ENCODE measurements at places on chromosomes 3 and 15.
A peak's percentile ranks its signal among the peaks of the same experiment; 100 is the strongest.

- DNase-seq = no peak
Measured at GRCh38 chr3:19749448-19750017, 184.5 kb downstream of the EFHB start.

- DNase-seq = no peak
Measured at GRCh38 chr15:82820128-82820527, 10.7 kb downstream of the WHAMM start.

GRCh38 chr3:115549071-115549470 lies 74.2 kb upstream of the GAP43 start:
- DNase-seq = no peak

- DNase-seq = no peak
Measured at GRCh38 chr3:23804441-23805209, 1.1 kb upstream of the UBE2E1 start.

DNA sequence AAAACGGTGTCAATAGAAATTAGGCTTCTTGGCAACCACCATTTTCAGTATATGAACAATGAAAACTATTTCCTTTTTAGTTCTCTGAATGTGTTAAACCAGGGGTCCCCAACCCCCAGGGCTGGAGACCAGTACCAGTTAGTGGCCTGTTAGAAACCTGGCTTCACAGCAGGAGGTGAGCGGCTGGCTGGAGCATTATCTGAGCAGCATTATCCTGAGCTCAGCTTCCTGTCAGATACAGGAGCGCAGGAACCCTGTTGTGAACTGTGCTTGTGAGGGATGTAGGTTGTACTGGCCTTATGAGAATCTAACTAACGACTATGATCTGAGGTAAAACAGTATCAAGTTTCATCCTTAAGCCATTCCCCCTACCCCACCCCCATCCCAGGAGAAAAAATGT lies 328.7 kb downstream of the ZBBX start:
- DNase-seq = no peak

GRCh38 chr3:16788440-16789056 lies 96.2 kb upstream of the PLCL2 start:
- no peak for DNase-seq

DNA sequence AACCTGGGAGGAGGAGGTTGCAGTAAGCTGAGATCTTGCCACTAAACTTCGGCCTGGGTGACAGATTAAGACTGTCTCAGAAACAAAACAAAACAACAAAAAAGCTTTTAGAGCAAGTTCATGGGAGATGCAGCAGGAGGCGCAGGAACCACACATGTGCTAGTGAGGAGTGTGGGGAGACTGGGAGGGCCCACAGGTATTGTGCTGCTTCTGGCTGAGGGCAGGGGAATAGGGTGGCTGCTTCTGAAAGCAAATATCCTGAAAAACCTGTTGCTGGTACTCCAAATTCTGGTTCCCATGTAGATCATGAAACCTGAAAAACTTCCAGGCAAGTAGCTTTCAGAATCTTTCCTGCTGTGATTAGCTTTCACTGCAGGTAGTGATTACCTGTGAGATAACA lies 22.1 kb downstream of the TYRO3 start:
- no peak for DNase-seq

DNA sequence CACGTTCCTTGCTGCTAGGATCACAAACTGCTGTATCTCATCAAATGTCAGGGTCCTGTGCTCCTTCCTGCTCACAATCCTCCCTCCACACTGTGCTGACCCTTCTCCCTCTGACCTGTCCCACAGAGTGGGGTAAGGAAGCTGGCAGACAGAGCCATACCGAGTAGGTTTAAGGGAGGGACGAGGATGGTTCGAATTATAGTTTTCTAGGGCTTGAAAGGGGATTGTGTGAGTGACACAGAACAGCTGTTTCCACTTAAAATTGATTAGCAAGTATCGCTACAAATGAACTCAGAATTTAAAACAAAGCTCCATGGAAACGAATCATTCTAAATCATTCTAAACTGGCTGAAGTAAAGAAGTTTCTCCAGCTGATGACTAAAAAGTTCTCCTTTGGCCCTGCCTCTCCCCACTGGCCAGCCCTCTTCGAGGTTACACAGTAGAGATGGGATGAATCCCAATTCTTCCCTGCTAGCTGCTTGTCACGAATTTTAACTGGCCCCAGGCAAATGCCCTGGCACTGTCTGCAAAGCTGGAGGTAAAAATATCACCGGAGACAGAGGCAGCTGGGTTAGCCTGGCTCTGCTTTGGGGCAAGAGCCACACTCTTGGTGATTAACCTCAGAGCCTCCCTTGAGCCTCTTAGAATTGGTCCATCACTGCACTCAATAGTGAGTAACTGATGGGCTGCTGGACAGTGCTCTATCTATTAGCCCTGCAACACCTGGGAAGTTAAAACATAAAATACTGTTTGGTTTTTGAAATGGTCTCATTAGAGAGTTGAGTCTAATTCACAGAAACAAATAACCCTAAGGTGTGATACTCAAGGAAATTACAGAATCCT lies 194.9 kb downstream of the CHST2 start:
- DNase-seq = no peak

DNA sequence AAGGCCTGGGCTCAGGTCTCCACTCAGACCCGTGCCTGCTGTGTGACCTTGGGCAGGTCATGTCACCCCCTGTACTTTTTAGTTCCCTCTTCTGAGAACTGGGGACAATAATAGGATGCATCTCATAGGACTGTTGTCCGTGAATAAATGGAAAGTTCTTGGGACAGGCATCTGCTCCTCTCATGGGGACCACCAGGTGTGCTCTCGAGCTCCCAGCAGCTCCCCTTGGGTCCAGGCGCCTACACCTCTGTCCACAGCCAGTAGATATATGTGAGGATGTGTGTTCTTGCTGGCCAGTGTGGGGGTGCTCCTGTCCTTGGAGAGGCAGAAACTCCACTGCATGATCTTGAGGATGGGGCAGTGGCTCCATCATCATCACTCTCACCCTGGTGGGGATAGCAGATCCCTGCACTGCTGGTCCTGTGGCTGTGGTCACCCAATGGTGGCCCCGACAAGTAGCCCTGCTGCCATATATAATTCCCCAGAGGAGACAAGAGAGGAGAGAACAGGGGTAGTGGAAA lies 257.6 kb upstream of the TLE3 start:
- no peak for DNase-seq

GRCh38 chr3:99549220-99549619 lies 89.2 kb upstream of the COL8A1 start:
- no peak for DNase-seq

DNA sequence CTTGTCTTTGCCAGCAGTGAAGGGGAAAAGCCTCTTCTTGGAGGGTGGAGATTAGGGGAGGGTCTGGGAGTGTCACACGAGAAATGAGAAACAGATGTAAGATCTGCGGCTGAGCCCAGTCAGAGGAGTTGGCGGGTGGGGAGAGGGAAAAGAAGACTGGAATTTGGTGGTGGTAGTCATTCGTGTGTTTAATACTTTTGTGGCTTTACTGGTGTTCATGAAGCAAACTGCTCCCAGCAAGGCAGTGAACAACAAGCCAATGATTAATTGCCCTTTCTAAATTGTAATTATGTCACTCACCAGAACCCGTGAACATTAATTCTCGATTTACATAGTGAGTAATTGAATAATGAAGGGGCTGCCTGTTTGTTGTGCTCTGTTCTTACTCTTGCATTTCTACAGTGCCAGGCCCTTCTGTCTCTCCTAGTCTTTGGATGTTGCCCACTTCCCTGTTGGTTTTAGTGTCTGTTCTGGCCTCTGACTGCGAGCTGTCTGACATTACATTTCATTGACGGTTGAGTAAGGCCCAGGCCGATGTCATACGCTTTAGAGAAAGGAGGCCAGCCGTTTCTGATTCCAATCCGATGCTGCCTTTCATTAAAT lies 78.0 kb downstream of the CHCHD6 start:
- DNase-seq = no peak

GRCh38 chr3:49674497-49674983 lies 389 bp downstream of the APEH start:
- no peak for DNase-seq

DNA sequence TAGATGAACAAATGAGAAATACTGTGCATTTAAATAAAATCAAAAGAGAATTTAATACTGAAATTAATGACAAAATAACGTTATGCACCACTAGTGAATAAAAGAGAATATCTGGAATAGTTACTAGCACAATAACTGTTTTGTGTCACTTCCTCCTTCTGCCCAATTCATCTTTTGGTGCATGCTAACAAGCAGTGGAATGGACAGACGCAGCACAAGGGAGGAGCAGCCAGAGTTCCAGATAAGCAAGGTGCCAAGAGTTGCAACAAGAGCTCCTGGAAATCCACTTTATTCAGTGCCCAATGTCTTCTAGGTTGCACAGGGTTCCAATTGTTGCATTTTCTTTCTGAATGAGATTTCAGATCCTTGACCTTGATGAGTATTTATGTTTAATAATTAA lies 66.5 kb upstream of the PLXND1 start:
- DNase-seq = no peak

- no peak for DNase-seq
Measured at GRCh38 chr3:125151916-125152315, 60.6 kb downstream of the SLC12A8 start.

DNA sequence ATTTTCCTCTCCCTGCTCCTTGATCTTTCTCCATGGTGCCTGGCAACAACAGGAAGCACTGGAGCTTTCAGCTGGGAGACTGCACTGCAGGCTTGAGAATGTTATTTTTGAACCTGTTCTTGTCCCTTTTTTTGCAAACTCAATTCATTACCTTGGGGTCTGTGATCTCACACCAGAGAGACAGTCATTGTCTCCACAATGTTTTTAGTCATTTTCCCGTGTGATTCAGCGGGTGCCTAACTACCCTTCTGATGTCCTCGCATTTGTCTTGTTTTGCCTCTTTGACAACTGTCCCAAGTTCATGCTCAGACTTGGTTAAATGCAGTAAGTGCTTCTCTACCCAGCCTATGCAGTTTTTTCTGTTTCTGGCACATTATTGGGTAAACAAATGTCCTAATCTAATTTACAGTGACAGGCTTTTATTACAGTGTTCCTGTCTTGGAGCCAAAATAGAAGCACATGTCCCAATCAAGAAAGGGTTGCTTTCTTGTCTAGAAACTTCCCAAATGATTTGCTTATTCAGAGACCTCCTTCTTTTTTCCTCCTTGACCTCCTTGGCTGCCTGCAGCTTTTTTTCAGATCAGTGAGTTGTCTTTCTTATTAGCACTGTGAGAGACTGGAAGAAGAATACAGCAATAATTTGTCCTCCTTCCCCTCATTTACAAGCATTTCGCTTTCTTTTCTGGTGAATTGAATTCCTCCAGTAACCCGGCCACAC lies 162.4 kb downstream of the NSUN3 start:
- no peak for DNase-seq

DNA sequence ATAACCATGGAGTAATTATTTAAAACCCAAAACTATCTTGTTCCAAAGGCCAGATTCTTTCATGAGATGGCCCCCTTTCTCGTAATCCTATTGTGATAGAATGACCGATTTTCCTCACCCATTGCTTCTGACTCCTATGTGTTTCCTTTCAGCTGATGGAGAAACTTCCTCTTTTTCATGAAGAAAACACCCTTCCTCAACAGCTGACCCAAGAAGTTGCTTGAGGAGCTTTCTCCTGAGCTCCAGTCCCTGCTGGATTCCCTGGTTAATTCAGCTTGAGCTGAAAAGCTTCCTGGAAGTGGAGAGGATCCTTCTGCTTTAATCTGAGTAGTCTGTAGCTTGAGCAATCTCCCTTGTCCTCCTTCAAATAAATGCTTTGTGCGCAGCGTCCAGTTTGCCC lies 75.0 kb downstream of the BFSP2 start:
- DNase-seq = no peak

- no peak for DNase-seq
Measured at GRCh38 chr3:152206243-152206760, 62.4 kb upstream of the MBNL1 start.

DNA sequence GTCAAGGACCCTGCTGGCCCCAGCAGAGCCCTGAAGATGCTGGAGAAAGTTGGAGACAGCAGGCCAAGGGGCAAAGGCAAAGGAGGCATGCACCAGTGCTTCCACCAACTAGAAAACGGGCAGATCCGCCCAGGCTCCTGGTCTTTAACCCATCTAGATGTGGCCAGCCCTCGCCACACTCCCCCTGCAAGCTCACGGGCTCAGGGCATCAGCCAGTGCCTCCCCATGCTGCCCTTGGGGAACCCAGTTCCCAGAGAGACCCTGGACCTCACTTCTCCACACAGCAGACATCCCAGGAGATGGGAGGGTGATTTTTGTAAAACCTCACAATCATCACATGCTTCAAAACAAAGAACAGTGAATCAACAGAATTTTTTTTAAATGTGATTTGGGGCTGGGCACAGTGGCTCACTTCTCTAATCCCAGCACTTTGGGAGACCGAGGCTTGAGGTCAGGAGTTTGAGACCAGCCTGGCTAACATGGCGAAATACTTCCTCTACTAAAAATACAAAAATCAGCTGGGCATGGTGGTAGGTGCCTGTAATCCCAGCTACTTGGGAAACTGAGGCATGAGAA lies 24.5 kb downstream of the CYFIP1 start:
- no peak for DNase-seq

- no peak for DNase-seq
Measured at GRCh38 chr3:113783463-113783862, 36.6 kb downstream of the ATP6V1A start.

DNA sequence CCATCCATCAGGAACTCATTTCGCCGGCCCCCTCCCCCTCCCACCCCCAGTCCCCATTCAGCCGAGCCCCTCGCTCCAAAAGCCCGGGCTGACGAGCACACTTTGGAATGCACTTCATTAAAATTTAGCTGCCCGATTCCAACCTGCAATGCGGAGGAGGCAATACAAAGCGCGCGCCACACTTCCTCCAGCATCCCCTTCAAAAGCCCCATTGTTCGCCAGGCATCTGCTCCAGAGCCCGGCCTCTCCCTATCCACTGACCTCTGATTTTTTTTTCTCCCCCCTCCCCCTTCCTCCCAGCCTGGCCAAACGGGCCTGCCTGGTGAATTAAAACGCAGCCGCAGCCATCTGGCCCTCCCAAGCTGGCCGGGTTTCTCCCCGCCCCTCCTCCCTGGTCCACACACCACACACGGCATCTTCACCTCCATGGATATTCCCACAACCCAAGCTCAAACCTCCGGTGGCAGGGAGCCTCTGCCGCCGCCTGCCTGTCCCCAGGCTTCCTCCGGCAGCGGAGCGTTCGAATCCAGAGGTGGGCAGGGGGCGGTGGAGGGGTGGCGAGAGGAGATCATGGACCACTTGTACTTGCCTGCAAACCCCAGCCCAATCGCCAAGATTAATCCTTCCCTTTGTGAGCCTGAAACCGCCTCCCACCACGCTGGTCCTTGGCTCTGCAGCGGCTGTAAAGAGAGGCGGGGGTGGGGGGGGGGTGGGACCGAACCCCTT lies 441.3 kb downstream of the MAGI1 start:
- DNase-seq = peak; percentile 52

GRCh38 chr3:151985787-151986430 lies 112.5 kb downstream of the SUCNR1 start:
- no peak for DNase-seq

DNA sequence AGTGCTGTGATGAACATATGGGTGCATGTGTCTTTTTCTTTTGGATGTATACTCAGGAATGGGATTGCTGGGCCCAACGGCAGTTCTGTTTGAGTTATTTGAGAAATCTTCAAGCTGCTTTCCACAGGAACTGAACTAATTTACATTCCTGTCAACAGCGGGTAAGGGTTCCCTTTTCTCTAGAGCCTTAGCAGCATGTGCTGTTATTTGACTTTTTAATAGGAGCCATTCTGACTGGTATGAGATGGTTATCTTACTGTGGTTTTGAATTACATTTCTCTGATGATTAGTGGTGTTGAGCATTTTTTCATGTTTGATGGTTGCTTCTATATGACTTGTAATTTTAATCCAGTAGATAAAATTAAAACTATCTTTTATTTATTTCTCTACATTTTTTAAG lies 1168.6 kb upstream of the ALCAM start:
- no peak for DNase-seq

Data from nucleus accumbens (tissue), 56 donors.